ENCODE measurements at places on chromosomes 2 and 18.

GRCh38 chr18:56508370-56509036 lies 129.9 kb downstream of the TXNL1 start:
- no peaks in the 10 kb centered on the region for H3K4me1 ChIP-seq
- no peaks in the 10 kb centered on the region for H3K27me3 ChIP-seq

- H3K27ac ChIP-seq: no peak overlapping the region
- H3K36me3 ChIP-seq: peaks cover 3% of the 10 kb centered on the region
- no peaks in the 10 kb centered on the region for H3K4me1 ChIP-seq
- H3K4me3 ChIP-seq: no peak overlapping the region
Observed at GRCh38 chr18:24672165-24672941, 211.9 kb downstream of the HRH4 start.

DNA sequence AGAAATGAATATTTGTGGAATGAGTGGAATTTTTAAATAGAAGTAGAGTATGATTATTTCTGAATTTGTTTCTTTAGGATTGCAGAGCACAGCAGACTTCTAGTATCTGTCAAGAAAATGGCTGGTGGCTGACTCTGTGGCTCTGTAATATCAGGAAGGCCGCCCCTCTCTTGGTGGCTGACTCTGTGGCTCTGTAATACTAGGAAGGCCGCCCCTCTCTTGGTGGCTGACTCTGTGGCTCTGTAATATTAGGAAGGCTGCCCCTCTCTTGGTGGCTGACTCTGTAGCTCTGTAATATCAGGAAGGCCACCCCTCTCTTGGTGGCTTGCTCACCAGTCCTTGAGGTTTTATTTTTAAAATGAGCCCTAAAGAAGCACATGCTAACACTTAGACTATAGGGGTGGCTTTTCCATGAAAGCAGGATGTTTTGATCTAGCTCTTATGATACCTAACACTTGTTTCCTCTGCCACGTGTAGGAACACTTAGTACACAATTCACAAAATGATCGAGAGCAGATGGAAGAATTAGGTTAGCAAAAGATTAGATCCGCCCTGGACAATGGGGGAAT lies 85.1 kb upstream of the TTC39C start:
- H3K27me3 ChIP-seq: no peaks in the 10 kb centered on the region
- peaks cover 13% of the 10 kb centered on the region for H3K4me1 ChIP-seq
- peak overlapping the region; percentile 70 for H3K27ac ChIP-seq
- no peak for DNase-seq
- no peaks in the 10 kb centered on the region for H3K36me3 ChIP-seq

- DNase-seq: no peak
- no peaks in the 10 kb centered on the region for H3K4me1 ChIP-seq
- no peak overlapping the region for H3K27ac ChIP-seq
- no peak overlapping the region for H3K4me3 ChIP-seq
- no peaks in the 10 kb centered on the region for H3K36me3 ChIP-seq
Observed at GRCh38 chr2:179139506-179139905, 89.6 kb upstream of the CCDC141 start.

- H3K27me3 ChIP-seq: no peaks in the 10 kb centered on the region
- no peak for DNase-seq
- peaks cover 3% of the 10 kb centered on the region for H3K4me1 ChIP-seq
- H3K27ac ChIP-seq: no peak overlapping the region
- no peaks in the 10 kb centered on the region for H3K36me3 ChIP-seq
- H3K4me3 ChIP-seq: no peak overlapping the region
Observed at GRCh38 chr2:46171411-46171953, 125.7 kb upstream of the EPAS1 start.

GRCh38 chr18:69759046-69759445 lies 188.6 kb downstream of the CD226 start:
- no peak for DNase-seq
- H3K27ac ChIP-seq: no peak overlapping the region

GRCh38 chr2:209762563-209762962 lies 9.1 kb upstream of the UNC80 start:
- no peaks in the 10 kb centered on the region for H3K4me1 ChIP-seq
- H3K27ac ChIP-seq: no peak overlapping the region

- DNase-seq: no peak
- H3K4me1 ChIP-seq: peaks cover 8% of the 10 kb centered on the region
- peaks cover 53% of the 10 kb centered on the region for H3K36me3 ChIP-seq
- H3K4me3 ChIP-seq: no peak overlapping the region
Observed at GRCh38 chr2:68396093-68396492, 31.0 kb downstream of the PLEK start.

DNA sequence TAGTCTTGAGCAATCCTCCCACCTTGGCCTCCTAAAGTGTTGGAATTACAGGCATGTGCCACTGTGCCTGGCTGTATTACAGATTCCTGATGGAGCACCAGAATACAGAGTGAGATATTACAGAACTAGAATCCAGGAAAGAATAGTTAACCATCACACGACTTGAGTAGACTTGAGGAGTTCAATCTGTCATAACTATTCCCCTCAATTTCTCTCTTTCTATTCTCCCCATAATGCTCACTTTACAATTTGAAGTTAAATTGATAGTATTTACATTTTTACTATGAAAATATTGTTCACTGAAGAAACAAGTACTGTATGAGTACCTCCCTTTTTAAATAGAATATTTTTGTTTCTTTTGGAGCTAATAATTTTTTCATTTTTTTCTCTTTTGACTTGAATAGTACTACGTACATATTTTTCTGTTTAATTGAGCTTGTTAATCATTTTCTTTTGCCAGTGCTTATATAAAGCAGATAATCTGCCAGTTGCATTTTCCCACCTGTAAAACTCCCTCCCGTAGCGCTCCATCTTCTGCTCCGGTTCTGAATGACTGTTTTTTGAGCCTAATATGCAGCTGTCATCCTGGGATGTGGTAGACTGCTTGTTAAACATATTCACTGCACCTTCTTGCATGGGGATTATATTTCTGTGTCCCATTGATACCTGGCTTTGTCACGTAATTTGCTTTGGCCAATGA lies 105.5 kb downstream of the MYCN start:
- no peak overlapping the region for H3K27ac ChIP-seq
- H3K27me3 ChIP-seq: no peaks in the 10 kb centered on the region
- no peak for DNase-seq
- H3K4me1 ChIP-seq: no peaks in the 10 kb centered on the region
- H3K4me3 ChIP-seq: no peak overlapping the region
- no peaks in the 10 kb centered on the region for H3K36me3 ChIP-seq

- no peak overlapping the region for H3K27ac ChIP-seq
- no peak overlapping the region for H3K4me3 ChIP-seq
- peaks cover 2% of the 10 kb centered on the region for H3K4me1 ChIP-seq
- H3K36me3 ChIP-seq: no peaks in the 10 kb centered on the region
Observed at GRCh38 chr2:98804265-98804650, 73.3 kb upstream of the MGAT4A start.

DNA sequence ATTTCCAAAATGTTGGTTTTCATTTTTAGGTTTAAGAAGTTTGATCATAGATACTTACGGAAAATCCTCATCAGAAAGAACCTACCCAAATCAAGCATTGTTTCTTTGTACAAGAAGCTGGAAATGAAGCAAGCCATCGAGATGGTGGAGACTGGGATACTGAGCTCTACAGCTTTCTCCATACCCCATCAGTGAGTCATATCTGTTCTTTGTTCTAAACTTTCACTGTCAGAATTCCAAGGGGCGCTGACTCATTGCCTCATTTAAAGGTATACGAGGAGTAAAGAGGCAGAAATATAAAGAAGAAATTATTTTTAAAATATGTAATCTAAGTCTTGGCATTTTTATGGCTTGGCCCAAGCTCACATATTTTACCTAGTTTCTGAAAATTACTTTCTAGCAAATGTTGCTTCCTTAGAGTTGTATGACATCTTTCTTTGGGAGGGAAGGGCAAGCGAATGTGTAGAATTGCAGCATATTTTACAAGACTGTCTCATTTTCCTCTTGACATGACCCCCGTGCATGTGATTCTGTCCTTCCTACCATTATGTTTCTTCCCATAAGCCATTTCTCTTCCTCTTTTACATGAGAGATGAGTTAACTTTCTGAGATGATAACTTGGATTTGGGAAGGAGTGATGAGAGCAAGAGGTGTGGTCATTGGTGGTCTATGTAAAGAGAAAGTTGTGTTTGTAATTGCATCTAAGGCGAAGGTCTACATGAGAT lies 41.2 kb downstream of the SLC9A4 start:
- H3K27ac ChIP-seq: no peak overlapping the region
- no peaks in the 10 kb centered on the region for H3K36me3 ChIP-seq

DNA sequence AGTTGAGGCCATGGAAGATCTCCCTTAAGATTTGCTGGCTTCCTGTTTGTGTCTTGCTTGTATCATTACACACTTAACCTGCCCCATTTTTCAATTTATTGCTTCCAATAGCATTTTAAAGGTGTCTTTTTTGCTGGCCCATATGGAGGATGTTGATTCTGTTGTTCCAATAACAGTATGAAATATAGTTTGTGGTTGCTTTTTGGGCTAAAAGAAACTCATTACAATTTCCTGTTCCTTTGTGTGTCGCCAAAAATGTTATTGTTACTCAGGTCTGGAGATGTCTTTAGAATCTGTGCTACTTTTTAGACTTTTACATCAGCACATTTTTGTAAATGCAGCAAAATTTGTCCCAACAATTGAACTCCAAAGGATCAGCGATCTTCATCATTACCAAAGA lies 234.0 kb upstream of the ITGA4 start:
- peaks cover 23% of the 10 kb centered on the region for H3K4me1 ChIP-seq
- no peak overlapping the region for H3K4me3 ChIP-seq

DNA sequence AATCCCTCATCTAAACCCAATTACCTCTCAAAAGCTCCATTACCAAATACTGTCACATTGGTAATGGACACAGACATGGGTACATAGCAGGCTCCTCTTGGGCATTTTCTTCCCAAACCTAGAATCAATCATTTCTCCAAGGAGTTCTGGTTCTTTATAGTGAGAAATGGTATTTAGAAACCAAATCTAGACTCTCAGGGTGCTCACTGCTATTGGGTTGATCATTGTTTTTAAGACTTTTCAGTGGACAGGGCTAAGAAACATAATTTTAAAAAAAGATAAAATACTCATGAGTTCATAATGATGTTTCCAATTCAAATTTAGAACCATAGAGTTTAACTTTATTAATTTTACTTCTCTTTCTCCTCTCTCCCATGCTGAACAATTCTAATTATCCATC lies 9.4 kb upstream of the GLI2 start:
- H3K27ac ChIP-seq: no peak overlapping the region
- H3K27me3 ChIP-seq: no peaks in the 10 kb centered on the region
- no peaks in the 10 kb centered on the region for H3K4me1 ChIP-seq

DNA sequence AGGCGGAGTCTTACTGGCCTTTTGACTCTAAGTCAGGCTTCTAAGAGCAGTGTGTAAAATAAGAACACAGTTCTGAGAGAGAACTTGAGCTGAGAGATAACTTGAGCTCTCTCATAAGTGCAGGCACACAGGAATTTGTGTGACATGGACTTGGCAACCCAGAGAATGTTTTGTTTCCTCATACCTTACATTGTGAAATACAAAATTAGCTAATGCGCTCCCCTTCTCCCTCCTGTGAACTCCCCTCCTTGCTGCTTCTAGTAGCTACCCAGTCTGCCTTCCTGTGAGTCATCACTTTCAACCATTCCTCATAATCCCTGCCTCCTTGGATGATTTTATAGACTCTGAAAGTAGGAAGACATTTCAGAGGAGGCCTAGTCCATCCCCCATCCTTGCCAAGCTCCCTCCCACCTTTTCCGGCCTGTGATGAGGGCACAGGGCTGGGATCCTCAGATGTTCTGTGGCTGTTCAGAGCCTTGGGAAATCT lies 22.6 kb downstream of the FER1L5 start:
- no peak overlapping the region for H3K27ac ChIP-seq
- no peaks in the 10 kb centered on the region for H3K4me1 ChIP-seq
- no peaks in the 10 kb centered on the region for H3K36me3 ChIP-seq
- DNase-seq: no peak

GRCh38 chr2:196205881-196206435 lies 34.6 kb upstream of the STK17B start:
- no peak overlapping the region for H3K4me3 ChIP-seq
- peaks cover 27% of the 10 kb centered on the region for H3K4me1 ChIP-seq
- H3K27ac ChIP-seq: no peak overlapping the region

DNA sequence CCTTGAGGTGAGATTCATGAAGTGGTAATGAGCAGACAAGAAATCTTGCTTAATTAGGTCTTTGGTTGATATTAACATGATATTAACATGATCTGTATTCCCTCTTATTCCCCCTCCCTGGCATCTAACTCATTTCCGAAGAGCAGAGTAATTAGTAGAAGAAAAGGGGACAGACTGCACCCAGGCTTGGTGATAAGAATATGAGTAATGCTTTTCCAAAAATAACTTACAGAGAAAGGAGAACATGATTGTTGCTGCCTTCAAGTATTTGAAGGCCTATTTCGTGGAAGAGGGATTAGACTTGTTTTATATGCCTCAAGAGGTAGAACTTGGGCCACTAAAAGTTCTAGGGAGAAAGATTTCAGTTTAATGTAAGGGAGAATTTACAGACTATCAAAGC lies 130.6 kb upstream of the ATP5MC3 start:
- no peak overlapping the region for H3K4me3 ChIP-seq
- DNase-seq: no peak
- no peaks in the 10 kb centered on the region for H3K4me1 ChIP-seq

DNA sequence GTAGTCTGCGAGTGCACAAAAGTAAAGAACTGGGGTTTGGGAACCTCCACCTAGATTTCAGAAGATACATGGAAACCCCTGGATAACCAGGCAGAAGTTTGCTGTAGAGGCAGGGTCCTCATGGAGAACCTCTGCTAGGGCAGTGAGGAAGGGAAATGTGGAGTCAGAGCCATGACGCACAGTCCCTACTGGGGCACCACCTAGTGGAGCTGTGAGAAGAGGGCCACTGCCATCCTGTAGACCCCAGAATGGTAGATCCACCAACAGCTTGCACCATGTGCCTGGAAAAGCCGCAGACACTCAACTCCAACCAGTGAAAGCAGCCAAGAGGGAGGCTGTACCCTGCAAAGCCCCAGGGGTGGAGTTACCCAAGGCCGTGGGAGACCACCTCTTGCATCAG lies 206.4 kb downstream of the PIEZO2 start:
- no peak for DNase-seq
- no peak overlapping the region for H3K4me3 ChIP-seq
- H3K36me3 ChIP-seq: no peaks in the 10 kb centered on the region

DNA sequence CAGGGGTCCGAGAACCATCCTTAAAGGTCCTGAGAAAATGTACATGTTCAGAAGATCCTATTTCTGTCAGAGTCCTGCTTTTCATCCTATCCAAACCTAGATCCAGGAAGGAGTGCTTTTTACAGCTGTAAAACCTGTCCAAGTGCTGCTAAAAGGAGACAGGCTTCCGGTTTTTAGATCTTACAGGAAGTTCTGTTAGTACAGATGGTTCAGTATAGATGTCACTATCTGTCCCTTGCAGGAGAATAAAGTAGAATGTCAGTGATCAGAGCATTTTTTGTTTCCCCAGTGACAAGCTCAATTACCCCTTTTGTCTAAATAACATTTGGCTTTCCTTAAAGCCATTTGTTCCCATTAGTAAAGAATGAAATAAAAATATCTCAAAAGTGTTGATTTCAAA lies 98.3 kb downstream of the NRP2 start:
- peaks cover 6% of the 10 kb centered on the region for H3K4me1 ChIP-seq
- H3K4me3 ChIP-seq: no peak overlapping the region
- no peak for DNase-seq
- H3K27me3 ChIP-seq: peaks cover 7% of the 10 kb centered on the region

- no peaks in the 10 kb centered on the region for H3K27me3 ChIP-seq
- no peak overlapping the region for H3K27ac ChIP-seq
- peaks cover 3% of the 10 kb centered on the region for H3K4me1 ChIP-seq
- no peak overlapping the region for H3K4me3 ChIP-seq
Observed at GRCh38 chr2:207042841-207043240, 103.5 kb downstream of the CPO start.

- no peaks in the 10 kb centered on the region for H3K27me3 ChIP-seq
- H3K4me3 ChIP-seq: no peak overlapping the region
- no peaks in the 10 kb centered on the region for H3K36me3 ChIP-seq
- no peaks in the 10 kb centered on the region for H3K4me1 ChIP-seq
- DNase-seq: no peak
- H3K27ac ChIP-seq: no peak overlapping the region
Observed at GRCh38 chr2:181046833-181047232, 66.4 kb downstream of the UBE2E3 start.
